Kidney epithelial cell (primary cell): ENCODE measurements at places on chromosomes 1 and 21.

- DNase-seq: no peak
Measured at GRCh38 chr1:247298701-247299100, 33.0 kb downstream of the ZNF496 start.

GRCh38 chr1:178277793-178278530 is 184.1 kb downstream of the RASAL2 start:
- no peak for DNase-seq

DNA sequence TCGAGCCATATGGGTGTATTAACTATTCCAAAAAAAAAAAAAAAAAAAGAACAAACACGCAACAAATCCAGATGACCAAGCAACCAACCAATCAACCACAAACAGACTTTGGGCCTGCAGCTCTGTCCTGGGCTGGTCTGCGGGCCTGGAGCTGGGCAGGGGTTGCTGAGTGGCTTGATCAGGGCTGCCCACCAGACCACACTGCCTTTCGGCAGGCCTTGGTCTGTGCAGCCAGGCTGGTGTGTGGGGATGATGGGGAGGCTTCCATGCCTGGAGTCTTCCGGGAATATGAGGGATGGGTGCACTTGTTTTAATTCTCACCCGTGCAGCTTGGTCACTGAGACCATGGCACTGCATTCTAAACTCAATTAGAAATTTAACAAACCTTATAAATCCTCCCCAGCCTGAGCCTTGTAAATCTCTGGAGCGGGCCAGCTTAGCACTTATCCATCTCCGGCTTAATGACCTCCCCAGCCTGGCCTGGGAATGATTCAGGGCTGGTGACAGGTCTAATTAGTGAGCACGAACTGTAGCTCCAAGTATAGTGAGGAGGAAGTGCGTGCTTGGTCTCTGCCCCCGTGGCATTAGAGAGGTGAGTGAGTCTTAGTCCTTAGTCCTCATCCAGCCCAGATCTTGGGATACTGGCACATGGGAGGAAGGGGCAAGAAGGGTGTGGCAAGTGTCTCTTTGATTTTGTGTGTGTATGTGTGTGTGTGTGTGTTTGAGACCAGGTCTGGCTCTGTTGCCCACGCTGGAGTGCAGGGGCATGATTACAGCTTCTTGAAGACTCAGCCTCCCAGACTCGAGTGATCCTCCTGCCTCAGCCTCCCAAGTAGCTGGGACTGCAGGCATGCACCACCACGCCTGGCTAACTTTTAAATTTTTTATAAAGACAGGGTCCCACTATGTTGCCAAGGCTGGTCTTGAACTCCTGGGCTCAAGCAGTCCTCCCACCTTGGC is 74.6 kb upstream of the CSF3R start:
- no peak for DNase-seq

GRCh38 chr1:160744199-160744851 is 5.3 kb downstream of the SLAMF7 start:
- DNase-seq: no peak

GRCh38 chr21:36156815-36157670 is at the start of gene DOP1B:
Gene DOP1B, plus strand, starts transcription at chr21:36156824. Its CDS starts 7,910 bp downstream, at chr21:36164734.
- DNase-seq: no peak

- DNase-seq: no peak
Measured at GRCh38 chr1:30623431-30623830, 100.0 kb downstream of the MATN1 start.

- DNase-seq: no peak
Measured at GRCh38 chr1:211420389-211420788, 71.6 kb downstream of the RD3 start.

GRCh38 chr1:153358691-153358975 is 979 bp downstream of the S100A9 start:
- DNase-seq: no peak

DNA sequence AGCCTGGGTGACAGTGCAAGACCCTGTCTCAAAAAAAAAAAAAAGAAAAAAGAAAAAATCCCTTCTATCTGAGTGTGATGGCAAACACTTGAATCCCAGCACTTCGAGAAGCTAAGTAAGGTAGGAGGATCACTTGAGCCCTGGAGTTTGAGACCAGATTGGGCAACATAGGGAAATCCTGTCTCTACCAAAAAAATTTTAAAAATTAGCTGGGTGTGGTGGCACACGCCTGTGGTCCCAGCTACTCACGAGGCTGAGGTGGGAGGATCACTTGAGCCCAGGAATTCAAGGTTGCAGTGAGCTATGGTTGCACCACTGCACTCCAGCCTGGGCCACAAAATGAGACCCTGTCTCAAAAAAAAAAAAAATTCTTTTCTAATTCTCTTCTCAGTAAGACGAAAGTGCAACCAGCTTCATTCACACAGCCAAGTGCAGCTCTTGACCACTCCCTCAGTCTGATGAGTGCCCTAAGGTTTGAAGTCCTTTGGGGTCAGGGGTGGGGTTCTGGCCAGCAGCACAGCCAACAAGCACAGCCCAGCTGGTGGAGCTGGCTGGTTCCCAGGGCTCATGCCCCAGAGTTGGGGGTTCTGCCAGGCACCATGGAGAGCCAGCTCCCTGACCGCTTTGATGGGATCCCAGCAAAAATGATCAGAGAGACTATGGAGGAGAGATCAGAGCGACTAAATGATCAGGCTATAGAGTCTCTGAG is 8.0 kb downstream of the SLC2A5 start:
- no peak for DNase-seq

DNA sequence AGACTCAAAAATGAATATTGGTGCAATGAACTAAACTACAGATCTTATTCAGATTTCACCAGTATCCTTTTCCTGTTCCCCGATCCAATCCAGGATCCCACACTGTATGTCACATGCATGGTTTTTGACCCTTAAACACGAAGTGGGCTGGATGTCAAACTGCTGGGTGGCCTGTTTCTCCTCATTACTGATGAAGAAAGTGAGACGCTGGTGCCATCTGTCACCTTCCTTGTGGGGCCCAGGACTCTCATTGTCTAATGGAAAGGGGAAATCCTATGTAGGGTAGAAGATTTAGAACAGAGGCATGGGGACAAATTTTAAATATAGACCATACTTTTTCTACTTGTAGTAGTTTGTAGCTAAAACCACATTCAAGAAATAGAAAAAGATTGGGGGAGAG is 56.2 kb downstream of the DISC1 start:
- DNase-seq: no peak

DNA sequence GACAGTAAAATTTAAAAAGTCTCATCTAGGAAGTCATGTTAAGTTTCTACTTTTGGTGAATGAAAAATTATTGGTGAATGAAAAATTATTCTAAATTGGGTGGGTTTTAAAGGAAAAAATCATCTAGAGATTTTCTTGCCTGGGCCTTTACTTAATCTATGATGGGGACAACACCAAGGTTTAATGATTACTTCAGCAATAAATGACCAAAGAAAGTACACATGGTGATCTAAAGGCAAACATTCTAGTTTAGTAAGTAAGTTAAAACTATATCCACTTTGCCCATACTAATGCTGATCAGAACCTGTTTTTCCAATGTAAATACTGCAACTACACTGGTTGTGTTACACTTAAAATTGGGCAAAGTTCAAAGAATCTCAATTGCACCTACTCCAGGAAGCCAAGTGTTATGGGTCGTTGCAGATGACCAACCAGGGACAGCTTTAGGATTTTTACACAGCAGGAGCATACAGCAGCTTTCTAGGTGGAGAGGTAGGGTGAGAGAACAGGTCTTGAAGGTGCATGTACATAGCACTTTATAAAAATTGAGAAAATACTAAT is 14.6 kb upstream of the RPL5 start:
- no peak for DNase-seq

- DNase-seq: peak; percentile 39
Measured at GRCh38 chr1:163163881-163164582, 38.7 kb downstream of the RGS5 start.

- no peak for DNase-seq
Measured at GRCh38 chr1:180194546-180195207, 35.4 kb upstream of the LHX4 start.

DNA sequence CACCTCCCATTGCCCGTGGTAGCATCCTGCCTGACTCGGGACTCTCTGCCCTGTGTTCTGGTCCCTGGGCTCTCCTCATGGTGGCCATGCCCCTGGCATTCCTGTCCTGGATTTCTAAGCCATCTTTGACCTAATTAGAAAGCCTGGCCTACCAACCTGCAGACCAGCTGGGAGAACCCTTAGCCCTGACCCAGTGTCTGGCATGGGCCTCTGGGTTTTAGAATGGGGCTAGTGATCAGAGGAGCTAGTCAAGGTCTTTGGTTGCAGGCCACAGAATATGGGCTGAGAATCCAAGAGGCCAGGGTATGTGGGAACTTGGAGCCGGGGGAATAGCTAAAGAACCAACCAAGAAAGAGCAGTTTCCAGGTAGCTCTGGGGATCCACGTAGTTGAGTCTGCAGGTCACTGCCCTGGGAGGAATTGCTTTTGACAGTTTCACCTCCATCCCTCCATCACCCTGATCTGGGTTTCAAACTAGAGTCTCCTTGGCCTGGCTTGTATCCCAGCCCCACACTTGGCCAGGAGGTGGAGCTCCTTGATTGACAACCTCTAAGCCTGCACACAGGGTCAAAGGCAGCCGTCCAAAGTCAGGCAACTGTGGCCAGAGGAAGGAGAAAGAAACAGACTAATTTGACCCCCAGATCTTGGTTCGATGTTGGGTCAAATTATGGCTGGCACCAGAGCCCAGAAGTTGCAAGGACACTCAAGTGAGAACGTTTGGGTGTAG is 54.7 kb upstream of the ABCG1 start:
- no peak for DNase-seq

- DNase-seq: no peak
Measured at GRCh38 chr1:45557422-45557944, 6.9 kb downstream of the AKR1A1 start.

- DNase-seq: no peak
Measured at GRCh38 chr1:230199034-230199433, 132.0 kb downstream of the GALNT2 start.

GRCh38 chr1:62882201-62883104 is 98.5 kb downstream of the ATG4C start:
- DNase-seq: no peak

DNA sequence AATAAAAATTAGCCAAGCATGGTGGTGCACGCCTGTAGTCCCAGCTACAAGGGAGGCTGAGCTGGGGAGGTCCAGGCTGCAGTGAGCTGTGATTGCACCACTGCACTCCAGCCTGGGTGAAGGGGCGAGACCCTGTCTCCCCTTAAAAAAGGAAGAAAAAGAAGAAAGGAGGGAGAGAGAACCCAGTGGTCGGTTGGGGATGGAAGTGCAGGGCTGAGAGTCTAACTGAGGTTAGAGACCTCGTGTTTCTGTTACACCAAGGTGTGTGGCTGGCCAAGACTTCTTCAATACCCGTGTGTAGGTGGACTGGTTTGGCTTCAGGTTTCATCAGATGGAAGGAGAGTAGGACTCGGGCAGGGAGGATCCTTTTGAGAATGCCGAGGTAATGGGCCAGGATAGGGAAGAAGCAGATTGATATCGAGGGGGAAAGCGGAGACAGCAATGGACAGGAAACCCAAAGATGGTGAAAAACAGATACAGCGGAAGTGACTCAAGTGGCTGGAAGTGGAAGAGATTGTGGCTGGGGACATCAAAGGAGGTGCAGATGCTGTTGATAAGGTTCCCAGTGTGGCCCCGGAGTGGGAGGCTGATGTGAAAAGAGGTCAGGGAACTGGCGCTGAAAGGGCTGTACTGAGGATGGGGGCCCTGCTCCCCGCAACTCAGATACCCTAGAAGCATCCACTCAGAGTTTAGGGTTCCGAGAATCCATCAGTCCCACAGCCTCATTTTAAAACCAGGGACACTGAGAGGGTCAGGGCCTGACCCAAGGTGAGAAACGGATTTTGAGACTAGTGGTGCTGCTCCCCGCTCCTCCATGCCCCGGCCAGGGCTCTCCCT is 681 bp upstream of the UBXN10 start:
- DNase-seq: no peak

- no peak for DNase-seq
Measured at GRCh38 chr1:172875892-172876291, 174.8 kb downstream of the TNFSF18 start.

DNA sequence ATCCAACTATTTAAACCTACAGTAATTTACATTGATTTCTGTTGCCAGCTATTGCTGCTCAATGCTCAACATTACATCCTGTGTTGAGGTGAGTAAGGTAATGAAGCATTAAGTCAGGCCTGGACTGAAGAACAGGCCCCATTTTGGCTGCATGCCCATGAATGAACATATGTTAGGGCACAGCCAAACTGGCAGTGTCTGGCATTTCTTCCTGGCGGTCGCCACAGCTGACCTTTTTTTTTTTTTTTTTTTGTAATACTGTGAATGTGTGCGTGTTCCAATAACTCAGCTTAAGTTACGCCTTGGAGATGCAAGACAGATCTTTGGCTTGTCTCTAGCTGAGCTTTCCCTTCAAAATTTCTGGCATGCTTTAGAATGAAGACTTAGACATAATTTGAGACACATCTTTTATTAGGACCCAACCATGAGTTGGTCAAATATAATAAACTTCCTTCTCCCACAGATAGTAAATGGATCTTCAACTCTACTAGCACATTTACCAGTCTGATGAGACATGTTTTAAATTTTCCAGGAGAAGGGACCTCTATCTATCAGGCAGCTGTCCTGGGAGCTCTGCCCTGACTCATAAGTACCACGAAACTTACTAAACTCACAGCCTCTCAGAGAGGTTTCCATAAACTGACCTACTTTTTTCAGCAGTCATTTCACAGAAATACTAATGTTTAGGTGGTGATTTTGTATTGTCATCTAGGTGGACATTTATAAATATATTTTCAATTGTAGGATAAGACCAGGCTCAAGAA is 341.1 kb upstream of the RUNX1 start:
- DNase-seq: peak; percentile 52

GRCh38 chr1:207873055-207873890 is 37.7 kb downstream of the CD34 start:
- no peak for DNase-seq

- peak; percentile 29 for DNase-seq
Measured at GRCh38 chr1:40508375-40509341, at the start of gene EXO5. Gene EXO5, plus strand, starts transcription at chr1:40508767. Its CDS starts 5,778 bp downstream, at chr1:40514545.

DNA sequence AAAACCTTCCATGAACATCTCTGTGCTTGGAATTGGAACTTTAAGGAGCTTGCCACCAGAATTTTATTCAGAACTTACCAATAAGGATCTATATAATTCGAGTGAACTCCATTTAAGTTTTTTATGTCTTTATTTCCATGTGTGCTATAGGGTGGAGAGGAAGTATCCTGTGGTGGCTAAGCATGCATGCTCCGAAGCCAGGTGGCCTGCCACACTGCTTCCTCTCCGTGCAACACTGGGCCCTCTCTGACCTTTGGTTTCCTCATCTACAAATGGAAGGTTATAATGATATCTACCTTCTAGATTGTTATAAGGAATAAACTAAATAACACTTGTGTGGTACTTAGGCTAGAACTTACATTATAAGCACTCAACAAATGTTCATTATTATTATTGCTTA is 382.1 kb downstream of the PTPRC start:
- no peak for DNase-seq

- no peak for DNase-seq
Measured at GRCh38 chr1:39478126-39478915, 13.1 kb upstream of the BMP8A start.

GRCh38 chr1:218164111-218164929 is 120.8 kb upstream of the RRP15 start:
- no peak for DNase-seq

- no peak for DNase-seq
Measured at GRCh38 chr1:10722803-10723202, 73.6 kb downstream of the CASZ1 start.
